ENCODE measurements at places on chromosomes 2 and 18.

GRCh38 chr18:10490401-10491165, 35.2 kb upstream of the NAPG start:
- peak; percentile 91 for DNase-seq

- no peak for DNase-seq
These were observed 86.5 kb downstream of the ACTR3 start for GRCh38 chr2:113976277-113976928.

DNA sequence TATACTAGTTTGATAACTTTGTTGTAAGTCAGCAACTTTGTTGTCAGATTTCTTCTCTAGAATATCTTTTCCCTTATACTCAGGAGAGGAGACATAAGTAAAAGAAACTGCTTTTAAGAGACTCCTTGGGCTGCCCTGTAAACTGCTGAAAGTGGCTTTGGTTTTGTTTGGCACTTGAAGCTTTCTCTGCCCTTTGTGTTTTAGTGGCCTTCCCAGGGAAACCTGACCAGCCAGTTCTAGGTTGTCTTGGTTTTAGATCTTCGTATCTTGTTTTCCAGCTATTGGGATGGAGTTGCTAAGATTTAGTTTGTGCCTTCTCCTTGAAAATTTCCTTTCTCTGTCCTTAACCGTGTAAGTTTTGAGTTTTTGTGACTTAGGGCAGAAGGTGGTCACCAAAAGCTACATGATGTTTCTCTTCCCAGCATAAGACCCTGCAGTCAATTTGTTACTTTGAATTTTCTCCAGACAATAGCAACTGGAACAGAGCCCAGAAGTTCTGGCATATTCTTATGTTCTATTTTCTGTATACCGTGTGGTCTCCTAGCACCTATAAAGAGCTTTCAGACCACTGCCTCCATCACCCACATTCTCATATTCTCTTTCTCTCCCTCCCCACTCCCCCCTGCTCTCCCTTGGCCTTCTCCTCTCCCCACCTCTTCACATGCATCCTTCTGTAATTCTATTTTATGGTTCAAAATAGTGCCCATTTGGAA, 81.1 kb downstream of the BOLA3 start:
- DNase-seq = no peak

DNA sequence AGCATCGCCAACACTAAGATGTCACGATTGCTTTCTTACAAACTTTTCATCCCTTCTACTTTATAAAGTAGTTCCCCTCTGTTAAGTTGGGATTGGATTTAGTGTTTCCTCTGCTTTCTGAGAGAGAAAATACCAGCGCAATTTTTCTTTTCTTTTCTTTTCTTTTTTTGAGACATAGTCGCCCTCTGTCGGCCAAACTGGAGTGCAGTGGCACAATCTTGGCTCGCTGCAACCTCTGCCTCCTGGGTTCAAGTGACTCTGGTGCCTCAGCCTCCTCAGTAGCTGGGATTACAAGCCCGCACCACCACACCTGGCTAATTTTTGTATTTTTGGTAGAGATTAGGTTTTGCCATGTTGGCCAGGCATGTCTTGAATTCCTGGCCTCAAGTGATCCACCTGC, 9.0 kb downstream of the RELCH start:
- DNase-seq = no peak

DNA sequence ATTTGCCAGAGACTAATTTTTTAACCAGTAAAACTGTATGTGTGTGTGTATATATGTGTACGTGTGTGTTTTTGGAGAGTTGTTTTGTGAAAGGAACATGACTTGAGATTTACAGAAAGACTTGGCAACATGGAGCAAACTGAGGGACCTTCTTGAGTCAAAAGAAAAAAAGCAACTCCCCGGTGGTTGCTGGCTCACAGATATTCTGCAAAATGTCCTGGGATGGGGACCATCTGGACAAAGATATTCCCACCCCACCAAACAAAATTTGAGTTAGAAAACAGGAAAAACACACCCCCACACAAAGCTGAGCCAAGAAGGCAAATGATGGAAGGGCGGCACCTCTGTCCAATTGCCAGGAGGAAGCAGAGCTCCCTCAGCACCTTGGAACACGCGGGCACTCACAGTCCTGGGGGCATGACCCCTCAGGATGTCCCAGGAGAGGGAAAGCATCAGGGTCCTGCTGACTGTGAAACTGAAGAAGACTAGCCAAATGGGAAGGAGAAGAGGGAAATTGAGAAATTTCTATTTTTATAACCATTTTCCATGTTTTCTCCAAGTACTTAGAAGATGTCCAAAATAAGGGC, 290.2 kb upstream of the ACVR2A start:
- no peak for DNase-seq

DNA sequence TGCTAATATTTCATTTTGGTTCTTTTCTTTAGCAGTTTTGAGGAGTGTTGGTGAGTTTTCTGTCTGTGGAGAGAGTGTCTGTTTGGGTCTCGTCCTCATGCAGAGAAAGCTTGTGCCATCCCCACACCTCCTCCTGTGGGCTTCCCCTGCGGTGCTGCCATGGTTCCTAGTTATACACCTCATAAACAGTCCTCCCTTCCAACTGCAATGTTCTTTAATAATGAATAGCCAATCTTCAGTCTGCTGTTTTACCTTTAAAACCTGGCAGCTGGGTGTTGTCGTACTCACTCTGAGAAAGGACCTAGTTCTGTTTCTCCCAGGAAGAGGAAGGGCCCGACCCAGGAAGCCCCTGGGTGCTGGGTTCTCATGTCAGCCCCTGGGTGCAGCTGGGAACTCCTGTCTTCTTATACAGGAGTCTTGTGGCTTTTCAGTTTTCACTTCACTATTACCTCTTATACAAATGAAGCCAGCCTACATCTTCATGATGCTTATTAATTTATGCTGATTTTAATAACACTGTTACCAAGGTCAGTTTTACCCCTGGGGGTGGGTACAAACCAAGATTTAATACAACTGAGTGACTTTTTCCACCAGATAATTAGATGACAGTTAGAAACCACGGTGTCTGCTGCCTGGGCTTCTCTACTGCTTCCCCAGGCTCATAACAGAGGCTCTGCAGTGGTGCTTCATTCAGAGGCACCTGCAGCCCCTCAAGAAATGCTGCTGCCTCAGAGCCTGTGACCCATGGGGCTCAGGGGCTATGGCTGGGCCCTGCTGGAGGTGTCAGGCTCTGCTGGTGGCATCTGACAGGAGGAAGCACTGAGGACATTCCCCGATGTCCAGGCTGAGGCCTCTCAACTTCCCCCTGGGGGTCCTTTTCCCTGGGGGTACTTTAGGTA, 59.1 kb downstream of the COA5 start:
- DNase-seq = no peak

GRCh38 chr2:42801381-42801780, 9.0 kb upstream of the HAAO start:
- DNase-seq = no peak

DNA sequence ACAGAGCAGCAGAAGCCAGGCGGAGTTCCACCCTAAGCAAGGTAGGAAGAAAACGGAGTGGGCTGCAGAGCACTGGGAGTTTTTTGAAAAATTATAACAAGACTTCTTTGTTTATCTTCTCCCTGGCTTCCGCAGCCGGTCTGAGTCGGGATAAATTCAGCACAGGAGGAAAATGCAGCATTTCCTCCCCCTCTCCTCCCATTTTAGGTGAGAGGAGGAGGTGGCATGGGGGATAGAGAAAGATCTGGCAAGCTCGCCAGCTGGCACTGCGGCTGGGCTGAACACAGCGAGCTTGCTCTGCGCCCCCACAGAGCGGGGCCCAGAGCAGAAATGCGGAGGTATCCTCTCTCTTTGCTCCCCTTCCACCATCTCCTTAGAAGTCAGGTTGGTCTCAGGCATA, 17.7 kb upstream of the CHRNA1 start:
- DNase-seq = no peak

GRCh38 chr2:95037384-95037839, 11.9 kb downstream of the MAL start:
- DNase-seq = no peak

DNA sequence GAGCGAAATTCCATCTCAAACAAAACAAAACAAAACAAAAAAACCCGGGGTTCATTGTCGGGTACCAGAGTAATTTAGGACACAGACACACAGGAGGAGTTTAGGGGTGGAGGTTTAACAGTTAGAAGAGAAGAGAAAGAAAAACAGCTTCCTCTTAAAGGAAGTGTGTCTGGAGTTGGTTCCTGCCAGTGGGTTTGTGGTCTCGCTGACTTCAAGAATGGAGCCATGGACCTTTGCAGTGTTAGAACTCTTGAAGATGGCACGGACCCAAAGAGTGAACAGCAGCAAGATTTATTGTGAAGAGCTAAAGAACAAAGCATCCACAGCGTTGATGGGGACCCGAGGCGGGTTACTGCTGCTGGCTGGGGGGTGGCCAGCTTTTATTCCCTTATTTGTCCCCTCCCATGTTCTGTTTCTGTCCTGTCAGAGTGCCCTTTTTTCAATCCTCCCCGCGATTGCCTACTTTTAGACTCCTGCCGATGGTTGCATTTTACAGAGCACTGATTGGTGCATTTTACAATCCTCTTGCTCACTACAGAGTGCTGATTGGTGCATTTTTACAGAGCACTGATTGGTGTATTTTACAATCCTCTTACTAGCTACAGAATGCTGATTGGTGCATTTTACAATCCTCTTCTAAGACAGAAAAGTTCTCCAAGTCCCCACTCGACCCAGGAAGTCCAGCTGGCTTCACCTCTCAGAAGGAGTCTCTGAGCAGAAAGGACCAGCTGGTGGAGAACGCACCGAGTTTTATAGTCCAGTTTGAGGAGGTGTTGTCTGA, 28.7 kb upstream of the ATP8B1 start:
- DNase-seq = no peak

- peak; percentile 11 for DNase-seq
These were observed 106.1 kb upstream of the ALKAL2 start for GRCh38 chr2:393711-394696.

DNA sequence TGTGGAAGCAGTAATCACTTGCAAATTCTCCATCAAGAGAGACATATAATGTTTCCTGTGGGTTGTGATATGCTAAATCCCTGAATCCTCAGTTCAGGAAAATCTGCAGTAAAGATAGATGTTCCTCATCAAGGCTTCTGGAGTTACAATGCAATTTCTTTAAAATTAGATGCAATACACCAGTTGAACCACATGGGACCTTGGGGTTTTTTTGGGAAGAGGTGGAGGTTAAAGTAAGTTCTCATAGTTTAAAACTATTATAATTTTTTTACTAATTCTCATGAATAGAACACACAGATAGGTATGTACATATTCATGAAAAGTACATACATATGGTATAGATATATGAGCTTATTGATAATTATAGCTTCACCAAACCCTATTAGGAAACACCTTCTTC, 496.2 kb downstream of the SATB2 start:
- DNase-seq = no peak

- no peak for DNase-seq
These were observed 155.5 kb downstream of the CTIF start for GRCh38 chr18:48694295-48694694.

GRCh38 chr2:225010804-225011203, 31.5 kb downstream of the DOCK10 start:
- DNase-seq = no peak

- no peak for DNase-seq
These were observed 62.7 kb downstream of the TRAPPC12 start for GRCh38 chr2:3442185-3442584.

DNA sequence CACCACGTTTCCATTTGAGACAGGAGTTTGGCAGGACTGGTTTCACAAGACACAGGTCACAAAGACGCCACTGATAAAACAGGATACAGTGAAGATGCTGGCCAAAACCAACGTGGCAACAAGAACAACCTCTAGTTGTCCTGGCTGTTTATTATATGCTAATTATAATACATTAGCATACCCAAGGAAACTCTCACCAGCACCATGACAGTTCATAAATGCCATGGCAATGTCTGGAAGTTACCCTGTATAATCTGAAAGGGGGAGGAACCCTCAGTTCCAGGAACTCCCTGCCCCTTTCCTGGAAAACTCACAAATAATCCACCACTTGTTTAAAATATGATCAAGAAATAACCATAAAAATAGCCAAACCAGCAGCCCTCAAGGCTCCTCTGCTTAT, 148.3 kb downstream of the RBM43 start:
- DNase-seq = no peak

- no peak for DNase-seq
These were observed 152.5 kb downstream of the TSN start for GRCh38 chr2:121907928-121908327.

DNA sequence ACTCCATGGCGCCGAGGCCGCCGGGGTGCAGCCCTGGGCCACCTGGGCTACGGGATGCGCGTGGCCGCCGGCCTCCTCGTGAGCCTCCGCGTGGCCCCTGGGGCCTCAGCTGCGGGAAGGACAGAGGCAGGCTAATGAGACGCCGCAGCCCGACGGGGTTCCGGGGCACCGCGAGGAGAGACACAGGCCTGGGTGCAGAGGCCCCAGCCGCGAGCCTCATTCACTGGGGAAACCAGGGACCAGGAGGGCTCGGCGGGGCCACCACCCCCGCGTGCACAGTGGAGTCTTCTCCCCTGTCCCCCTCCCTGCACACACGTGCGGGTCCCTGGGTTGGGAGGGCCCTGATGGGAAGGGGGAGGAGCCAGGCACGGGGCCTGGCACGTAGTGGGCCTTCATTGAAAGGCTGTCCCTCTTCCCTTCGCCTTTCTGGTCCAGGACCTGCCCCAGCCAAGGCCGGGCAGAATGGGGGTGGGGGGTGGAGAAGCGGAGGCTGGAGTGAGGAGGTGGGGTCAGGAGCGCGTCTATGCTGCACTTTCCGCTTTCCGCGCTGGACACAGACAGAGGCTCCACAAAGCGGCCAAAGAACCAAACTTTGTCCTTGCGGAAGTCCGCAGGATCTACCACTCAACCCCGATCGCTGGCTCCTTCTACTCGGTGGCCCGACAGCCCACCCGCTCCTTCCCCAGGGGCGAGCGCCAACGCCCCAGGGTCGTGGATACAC, 9.1 kb downstream of the ALPP start:
- no peak for DNase-seq

DNA sequence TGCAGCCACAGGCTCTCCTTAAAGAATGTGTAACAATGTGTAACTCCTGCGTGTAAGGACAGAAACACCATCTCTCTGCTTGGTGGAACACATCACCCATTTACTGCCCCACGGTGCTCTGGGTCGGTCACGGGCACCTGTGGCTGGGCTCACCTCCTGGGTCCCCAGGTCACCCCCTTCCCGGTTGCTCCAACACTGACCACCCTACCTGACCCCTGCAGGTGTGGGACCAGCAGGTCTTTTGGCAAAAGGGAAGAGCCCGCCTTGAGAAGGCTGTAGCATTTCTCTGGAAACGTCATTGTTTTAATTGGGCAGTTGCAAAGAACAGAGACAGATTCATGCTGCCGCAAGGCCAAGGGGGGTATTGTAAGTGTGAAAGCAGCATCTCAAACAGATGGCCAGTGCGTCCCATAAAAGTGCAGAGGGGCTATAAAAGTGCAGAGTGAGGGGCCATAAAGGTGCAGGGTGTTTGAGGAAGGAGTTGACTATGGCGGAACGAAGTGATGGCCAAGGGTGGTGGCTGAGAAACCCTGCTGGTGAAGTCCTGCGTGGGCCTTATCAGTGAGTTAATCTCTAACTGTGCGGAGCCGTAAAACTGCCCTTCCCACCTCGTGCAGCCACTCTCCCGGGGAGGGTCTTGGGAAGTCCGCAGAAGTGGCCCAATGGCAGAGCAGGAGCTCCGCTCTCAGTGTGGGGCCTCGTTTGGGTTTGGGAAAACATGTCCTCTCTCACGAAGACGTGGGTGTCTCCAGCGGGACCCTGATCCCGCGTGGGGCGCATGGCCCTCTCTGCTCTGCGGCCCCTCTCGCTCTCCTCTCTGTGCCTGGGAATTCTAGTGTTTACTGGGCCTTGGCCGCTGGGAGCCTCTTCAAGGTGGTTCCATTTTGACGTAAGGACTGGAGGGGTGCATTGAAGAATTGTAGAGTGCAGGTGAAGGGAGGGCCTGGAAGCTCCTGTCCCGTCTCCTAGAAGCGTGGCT, 13.7 kb upstream of the NEU4 start:
- DNase-seq = no peak

GRCh38 chr2:164114937-164115336, 379.1 kb upstream of the FIGN start:
- DNase-seq = no peak
